ENCODE measurements at places on chromosomes 11 and 22. TPM values are rescaled to one million over a fixed set of nuclear protein-coding genes. Genes with fewer than 3 reads are reported as not detected.

Gene OR8D1
- total RNA-seq, result not detected

Gene MMP27
- not detected for total RNA-seq

Gene RFPL2
- not detected for total RNA-seq

Gene POU2AF2
- total RNA-seq, result 0.36 TPM

Gene OR2D2
- not detected for total RNA-seq

Gene HORMAD2
- total RNA-seq, result not detected

Gene AIFM3
- total RNA-seq, result 0.22 TPM

DNA sequence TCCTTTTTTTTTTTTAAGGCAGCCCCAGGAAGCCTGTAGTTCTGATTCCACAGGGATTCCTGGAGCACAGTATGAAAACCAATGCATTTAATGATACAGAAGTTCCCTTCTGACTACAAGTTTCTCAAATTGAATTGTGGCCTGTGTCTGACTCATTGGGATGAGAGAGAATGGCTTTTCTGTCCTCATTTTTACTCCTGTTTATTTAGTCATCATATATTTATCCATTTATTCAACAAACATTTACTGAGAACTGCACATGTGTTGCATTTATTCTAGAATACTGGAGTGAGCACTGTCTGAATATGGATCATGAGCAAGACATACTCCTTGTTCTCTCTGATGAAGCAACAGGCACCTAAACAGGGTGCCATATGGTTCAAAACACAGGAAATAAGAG is 231.2 kb downstream of the NTM start:
- no peaks in the 10 kb centered on the region for H3K36me3 ChIP-seq
- H3K27ac ChIP-seq, result no peak overlapping the region
- H3K27me3 ChIP-seq, result no peaks in the 10 kb centered on the region

GRCh38 chr11:113521737-113522517 is 46.7 kb upstream of the DRD2 start:
- no peak for DNase-seq
- no peak overlapping the region for H3K27ac ChIP-seq
- H3K4me3 ChIP-seq, result no peak overlapping the region
- H3K4me1 ChIP-seq, result no peaks in the 10 kb centered on the region
- H3K27me3 ChIP-seq, result no peaks in the 10 kb centered on the region

GRCh38 chr22:39717099-39717498 is 146.5 kb downstream of the CACNA1I start:
- no peaks in the 10 kb centered on the region for H3K4me1 ChIP-seq
- H3K4me3 ChIP-seq, result no peak overlapping the region
- H3K27me3 ChIP-seq, result no peaks in the 10 kb centered on the region
- no peak for DNase-seq

DNA sequence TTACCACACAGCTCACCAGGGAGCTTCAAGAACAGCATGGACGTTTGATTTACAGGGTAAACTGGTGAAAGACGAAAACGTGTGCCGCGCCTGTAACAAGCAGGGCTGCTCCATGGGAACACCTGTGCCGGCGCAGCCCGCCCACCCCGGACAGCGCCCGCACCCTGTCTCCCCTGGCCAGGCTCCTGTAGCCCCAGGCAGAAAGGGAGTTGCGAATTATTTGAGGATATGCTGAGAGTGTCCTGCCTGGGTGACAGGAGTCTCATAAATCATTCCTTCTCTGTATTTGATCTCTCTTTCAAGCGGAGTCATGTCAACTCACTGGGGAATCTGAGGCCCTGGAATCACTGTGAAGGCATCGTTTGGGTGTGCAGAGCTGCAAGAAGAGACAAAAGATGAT is 804.3 kb downstream of the OPCML start:
- H3K27ac ChIP-seq, result no peak overlapping the region
- DNase-seq, result no peak
- H3K36me3 ChIP-seq, result no peaks in the 10 kb centered on the region

GRCh38 chr11:30128269-30128932 is 102.4 kb upstream of the FSHB start:
- H3K27ac ChIP-seq, result no peak overlapping the region
- no peaks in the 10 kb centered on the region for H3K27me3 ChIP-seq
- DNase-seq, result no peak
- no peaks in the 10 kb centered on the region for H3K4me1 ChIP-seq

- H3K27ac ChIP-seq, result peak overlapping the region; percentile 88
- DNase-seq, result no peak
- H3K36me3 ChIP-seq, result peaks cover 8% of the 10 kb centered on the region
- H3K27me3 ChIP-seq, result no peaks in the 10 kb centered on the region
- peaks cover 27% of the 10 kb centered on the region for H3K4me1 ChIP-seq
Measured at GRCh38 chr11:62724171-62724570, 3.1 kb downstream of the HNRNPUL2 start.

DNA sequence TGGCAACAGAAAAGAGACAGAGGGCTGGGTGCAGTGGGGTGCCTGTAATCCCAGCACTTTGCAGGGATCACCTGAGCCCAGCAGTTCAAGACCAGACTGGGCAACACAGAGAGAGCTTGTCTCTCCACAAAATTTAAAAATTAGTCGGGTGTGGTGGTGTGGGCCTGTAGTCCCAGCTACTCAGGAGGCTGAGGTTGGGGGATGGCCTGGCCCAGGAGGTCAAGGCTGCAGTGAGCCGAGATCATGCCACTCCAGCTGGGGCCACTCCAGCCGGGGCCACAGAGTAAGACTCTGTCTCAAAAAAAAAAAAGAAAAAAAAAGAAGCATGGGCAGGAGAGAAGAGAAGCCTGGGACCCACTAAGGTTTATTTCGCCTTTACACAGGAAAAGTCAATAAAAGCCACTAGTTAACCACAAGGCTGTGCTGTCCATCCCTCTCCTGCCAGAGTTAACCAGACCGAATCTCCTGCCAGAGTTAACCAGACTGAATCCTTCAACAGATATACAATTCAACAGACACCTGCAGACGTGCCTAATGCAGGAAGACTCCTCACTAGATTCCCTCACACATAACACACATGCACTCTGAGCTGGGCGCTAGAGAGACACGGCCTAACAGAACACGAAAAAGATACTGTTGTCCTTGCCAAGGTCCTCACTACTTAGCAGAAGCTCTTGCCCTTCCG is 29.8 kb downstream of the MICAL3 start:
- H3K27ac ChIP-seq, result no peak overlapping the region
- H3K36me3 ChIP-seq, result no peaks in the 10 kb centered on the region
- H3K4me3 ChIP-seq, result no peak overlapping the region
- H3K27me3 ChIP-seq, result no peaks in the 10 kb centered on the region
- H3K4me1 ChIP-seq, result peaks cover 15% of the 10 kb centered on the region
- DNase-seq, result no peak

DNA sequence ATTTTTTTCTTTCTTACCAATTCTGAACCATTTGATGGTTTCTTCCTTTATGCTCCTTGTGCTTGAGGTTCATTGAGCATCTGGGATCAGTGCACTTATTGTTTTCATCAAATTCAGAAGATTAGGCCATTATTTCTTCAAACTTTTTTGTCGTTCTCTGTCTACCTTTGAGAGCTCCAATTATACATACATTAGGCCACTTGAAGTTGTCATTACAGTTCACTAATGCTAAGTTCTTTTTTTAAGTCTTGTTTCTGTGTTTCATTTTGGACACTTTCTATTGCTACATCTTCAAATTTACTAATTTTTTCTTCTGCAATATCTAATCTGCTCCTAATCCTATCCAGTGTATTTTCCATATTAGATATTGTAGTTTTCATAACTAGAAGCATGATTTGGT is 40.8 kb downstream of the CDPF1 start:
- H3K27me3 ChIP-seq, result no peaks in the 10 kb centered on the region
- no peak for DNase-seq
- H3K4me1 ChIP-seq, result no peaks in the 10 kb centered on the region
- no peak overlapping the region for H3K4me3 ChIP-seq
- H3K36me3 ChIP-seq, result no peaks in the 10 kb centered on the region

GRCh38 chr22:45129703-45130524 is 33.8 kb upstream of the NUP50 start:
- DNase-seq, result no peak
- H3K27ac ChIP-seq, result no peak overlapping the region
- no peaks in the 10 kb centered on the region for H3K27me3 ChIP-seq

DNA sequence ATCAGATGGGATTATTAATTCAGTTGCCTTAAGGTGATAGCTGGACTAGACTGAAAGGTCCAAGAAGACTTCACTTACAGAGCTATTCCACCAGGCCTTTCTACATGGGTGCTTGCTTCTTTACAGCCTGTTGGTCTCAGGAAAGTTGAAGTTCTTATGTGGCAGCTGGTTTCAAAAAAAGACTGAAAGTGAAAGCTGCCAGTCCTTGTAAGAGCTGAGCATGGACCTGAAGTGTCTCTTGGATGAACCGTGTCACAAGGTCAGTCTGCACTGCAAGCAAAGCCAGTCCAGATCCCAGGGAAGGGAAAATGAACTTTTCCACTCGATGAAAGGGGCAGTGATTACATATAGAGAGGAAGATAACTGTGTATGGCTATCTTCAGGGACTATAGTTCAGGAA is 201.5 kb upstream of the LUZP2 start:
- DNase-seq, result no peak
- H3K27ac ChIP-seq, result no peak overlapping the region
- no peak overlapping the region for H3K4me3 ChIP-seq
- H3K27me3 ChIP-seq, result no peaks in the 10 kb centered on the region

DNA sequence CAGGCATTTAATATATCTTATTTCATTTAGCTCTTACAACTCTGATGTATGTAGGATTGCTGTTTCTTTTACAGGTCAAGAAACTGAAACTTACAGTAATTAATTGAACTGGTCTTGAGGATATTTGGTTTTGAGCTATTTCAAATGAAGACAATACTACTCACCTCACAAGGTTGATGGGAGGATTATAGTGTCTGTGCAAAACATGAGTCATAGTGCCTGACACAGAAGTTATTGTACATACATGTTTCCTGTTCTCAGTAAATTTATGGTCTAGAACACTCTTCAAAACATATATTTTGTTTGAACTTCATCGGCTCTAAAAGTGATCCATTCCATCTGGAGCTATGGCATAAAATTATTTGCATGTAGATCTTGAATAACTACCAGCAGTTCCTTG is 61.9 kb downstream of the CECR2 start:
- no peak overlapping the region for H3K4me3 ChIP-seq
- peaks cover 76% of the 10 kb centered on the region for H3K4me1 ChIP-seq
- H3K36me3 ChIP-seq, result no peaks in the 10 kb centered on the region
- no peak for DNase-seq

GRCh38 chr11:74417379-74417804 is 19.2 kb upstream of the PGM2L1 start:
- H3K36me3 ChIP-seq, result no peaks in the 10 kb centered on the region
- H3K4me3 ChIP-seq, result no peak overlapping the region
- no peak overlapping the region for H3K27ac ChIP-seq
- DNase-seq, result no peak

DNA sequence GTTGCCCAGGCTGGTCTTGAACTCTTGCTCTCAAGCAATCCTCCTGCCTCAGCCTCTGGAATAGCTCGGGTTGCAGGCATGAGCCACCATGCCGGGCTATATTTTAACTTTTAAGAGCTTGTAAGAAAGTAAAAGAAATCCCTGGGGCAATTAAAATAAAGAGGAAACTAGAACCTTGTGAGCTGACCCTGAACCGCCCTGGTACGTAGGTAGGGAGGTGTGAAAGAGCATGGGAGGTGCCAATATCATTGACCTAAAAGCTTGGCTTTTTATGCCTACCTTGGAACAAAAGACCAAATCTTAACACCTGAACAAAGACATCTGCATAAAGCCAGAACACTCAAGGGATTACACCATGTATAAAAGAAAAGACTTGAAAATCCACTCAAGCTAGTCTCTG is 595.1 kb downstream of the SOX6 start:
- H3K4me1 ChIP-seq, result peaks cover 7% of the 10 kb centered on the region
- no peaks in the 10 kb centered on the region for H3K27me3 ChIP-seq
- no peaks in the 10 kb centered on the region for H3K36me3 ChIP-seq

DNA sequence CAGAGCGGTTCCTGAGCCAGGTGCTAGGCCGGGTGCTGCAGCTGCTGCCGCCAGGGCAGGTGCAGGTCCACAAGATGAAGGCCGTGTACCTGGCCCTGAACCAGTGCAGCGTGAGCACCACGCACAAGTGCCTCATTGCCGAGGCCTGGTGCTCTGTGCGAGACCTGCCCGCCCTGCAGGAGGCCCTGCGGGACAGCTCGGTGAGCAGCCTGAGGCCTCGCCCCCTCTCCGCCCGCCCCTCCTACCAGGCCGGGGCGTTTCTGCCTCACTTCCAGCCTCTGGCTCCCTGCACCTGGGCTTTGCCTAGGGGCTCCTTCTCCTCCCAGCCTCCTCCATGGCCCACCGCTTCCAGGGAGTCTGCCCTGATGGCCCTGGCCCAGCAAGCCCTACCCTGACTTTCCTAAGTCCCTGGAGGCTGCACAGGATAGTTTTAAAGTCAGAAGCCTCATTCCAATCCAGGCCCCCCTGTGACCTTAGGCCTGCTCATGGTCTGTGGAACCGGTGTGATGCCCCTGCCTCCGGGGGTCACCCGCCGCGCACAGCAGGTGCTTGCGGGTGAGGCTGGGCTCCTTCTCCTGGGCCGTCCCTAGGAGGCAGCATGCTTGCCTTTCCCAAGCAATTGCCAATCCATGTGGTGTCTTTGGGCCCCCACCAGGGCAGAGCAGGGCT is 5.5 kb downstream of the TCIRG1 start:
- no peak overlapping the region for H3K4me3 ChIP-seq
- H3K4me1 ChIP-seq, result peaks cover 6% of the 10 kb centered on the region
- no peak overlapping the region for H3K27ac ChIP-seq
- H3K27me3 ChIP-seq, result no peaks in the 10 kb centered on the region
- H3K36me3 ChIP-seq, result no peaks in the 10 kb centered on the region

DNA sequence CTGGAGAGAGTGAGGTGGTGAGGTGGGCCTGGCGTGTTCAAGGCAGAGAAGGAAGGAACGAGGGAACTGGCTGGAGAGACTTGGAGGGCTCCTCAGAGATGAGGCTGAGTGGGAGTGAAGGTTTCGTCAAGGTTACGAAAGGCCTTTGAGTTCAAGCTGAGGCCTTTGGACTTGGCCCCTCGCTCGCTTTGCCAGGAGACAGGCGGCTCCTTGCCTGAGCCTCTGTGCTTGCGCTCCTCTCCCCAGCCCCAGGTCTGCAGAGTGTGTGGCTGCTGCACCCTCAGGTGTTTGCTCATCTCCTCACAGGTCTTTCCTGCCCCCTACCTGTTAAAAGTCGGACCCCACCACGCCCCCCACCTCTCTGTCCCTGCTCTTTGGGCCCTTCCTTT is 91.6 kb downstream of the ATXN10 start:
- H3K4me3 ChIP-seq, result no peak overlapping the region
- H3K27me3 ChIP-seq, result no peaks in the 10 kb centered on the region
- no peak overlapping the region for H3K27ac ChIP-seq

Measured in gastrocnemius medialis (tissue), 4 donors.